ENCODE measurements at places on chromosomes 1 and 21.

GRCh38 chr21:45180246-45180599, 105.8 kb downstream of the ADARB1 start:
- no peak for DNase-seq

GRCh38 chr1:41240781-41241353, 1.2 kb downstream of the SCMH1 start:
- DNase-seq: peak; percentile 61

DNA sequence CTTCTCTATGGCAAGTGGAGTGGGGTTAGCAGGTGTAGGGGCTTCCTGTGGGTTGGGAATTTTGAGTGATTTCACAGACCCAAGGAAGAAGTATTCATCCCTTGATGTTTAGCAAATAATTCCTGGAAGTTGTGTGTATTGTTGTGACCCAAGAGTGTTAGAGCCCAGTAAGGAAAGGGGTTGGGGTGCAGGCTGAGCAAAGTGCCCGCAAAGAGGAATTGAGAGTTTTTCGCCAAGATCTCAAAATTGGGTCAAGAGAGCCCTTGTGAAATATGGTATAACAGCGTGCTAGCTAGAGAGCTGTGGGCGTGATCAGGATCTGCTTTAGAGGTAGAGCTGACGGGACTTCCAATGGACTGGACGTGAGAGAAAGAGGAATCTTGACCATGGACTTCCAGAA, 73.0 kb upstream of the LAPTM5 start:
- no peak for DNase-seq

DNA sequence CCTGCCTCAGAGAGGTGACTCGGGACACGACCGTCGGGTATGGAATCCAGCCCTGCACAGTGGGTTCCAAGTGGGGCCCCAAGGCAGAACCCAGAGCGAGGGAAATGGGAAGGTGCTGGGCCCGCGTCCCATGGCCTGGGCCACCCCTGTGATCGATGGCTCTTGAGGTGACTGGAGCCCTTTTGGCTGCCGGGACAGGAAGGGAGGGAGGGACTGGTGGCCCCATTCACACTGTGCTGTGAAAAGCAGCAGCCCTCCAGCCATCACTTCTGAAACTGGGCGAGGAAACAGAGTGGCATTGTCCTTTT, 110.4 kb upstream of the IFFO2 start:
- no peak for DNase-seq

All from NCI-H82 (cell line).